ENCODE measurements at places on chromosomes 13 and 19.

GRCh38 chr13:79222427-79223205, 183.4 kb downstream of the RBM26 start:
- no peak for DNase-seq
- no peak overlapping the region for H3K27ac ChIP-seq
- H3K36me3 ChIP-seq, result no peaks in the 10 kb centered on the region
- no peak overlapping the region for H3K4me3 ChIP-seq

- H3K4me1 ChIP-seq, result no peaks in the 10 kb centered on the region
- no peaks in the 10 kb centered on the region for H3K36me3 ChIP-seq
- no peak overlapping the region for H3K27ac ChIP-seq
- DNase-seq, result no peak
Observed at GRCh38 chr13:44176173-44176572, 197.5 kb upstream of the SERP2 start.

DNA sequence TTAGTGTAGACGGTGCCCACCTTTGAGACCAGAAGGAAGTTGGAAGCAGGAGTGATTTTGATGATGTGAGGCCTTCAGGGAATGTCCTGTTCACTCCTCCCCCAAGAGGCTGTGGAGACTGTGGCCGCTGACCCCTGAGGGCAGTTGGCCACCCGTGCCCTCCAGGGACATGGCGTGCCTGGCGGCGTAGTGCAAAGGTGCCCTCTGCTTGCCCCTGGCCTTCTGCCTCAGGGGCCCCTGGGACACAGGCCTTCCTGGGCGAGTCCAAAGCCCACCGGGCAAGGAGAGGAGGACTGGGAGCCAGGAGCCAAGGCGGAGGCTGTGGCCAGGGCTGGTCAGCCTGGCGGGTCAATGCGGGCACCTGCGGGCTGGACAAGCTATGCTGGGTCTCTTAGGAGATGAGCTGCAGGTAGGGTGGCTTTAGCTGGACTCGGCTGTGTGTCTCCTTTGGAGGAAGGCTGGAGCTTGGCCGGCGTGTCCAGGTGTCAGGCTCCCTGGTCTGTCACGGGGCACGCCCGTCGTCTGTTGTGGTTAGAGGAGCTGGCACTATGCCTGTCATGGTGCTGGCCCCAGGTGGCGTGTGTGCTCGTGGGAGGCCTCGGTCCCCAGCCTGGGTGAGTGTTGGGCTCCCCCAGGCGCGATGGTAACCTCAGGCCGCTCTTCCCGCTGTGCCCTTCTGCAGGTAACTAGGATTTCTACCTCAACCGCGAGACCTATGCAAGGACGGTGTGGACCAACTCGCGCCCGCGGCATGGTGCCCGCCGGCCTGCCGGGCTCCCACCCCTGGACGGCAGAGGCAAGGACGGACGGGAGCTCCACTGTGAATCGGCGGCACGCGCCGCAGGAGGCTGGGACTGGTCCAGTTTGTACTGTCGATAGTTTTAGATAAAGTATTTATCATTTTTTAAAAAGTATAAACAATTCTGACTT, 6.8 kb downstream of the PLEKHJ1 start:
- H3K27me3 ChIP-seq, result no peaks in the 10 kb centered on the region
- H3K4me1 ChIP-seq, result peaks cover 17% of the 10 kb centered on the region
- peaks cover 94% of the 10 kb centered on the region for H3K36me3 ChIP-seq
- no peak overlapping the region for H3K4me3 ChIP-seq
- no peak for DNase-seq
- no peak overlapping the region for H3K27ac ChIP-seq

DNA sequence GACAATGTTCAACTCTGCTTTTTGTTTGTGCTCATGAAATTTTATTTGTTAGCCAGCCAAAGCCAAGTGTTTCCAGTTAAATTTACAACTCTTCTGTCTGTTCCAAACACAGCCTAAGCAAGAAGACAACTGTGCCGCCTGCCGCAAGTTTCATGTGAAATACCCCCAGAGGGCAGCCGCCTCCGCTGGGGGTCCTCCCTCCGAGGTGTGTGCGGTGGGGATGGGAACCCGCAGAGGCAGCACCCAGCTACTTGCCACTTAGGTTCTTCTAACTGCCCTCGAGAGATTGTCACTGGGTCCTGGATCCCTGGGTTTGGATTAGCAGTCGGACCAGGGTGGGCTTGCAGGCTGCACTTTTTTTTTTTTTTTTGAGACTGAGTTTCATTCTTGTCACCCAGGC, 28.5 kb downstream of the ATP11A start:
- no peaks in the 10 kb centered on the region for H3K36me3 ChIP-seq
- no peak for DNase-seq

DNA sequence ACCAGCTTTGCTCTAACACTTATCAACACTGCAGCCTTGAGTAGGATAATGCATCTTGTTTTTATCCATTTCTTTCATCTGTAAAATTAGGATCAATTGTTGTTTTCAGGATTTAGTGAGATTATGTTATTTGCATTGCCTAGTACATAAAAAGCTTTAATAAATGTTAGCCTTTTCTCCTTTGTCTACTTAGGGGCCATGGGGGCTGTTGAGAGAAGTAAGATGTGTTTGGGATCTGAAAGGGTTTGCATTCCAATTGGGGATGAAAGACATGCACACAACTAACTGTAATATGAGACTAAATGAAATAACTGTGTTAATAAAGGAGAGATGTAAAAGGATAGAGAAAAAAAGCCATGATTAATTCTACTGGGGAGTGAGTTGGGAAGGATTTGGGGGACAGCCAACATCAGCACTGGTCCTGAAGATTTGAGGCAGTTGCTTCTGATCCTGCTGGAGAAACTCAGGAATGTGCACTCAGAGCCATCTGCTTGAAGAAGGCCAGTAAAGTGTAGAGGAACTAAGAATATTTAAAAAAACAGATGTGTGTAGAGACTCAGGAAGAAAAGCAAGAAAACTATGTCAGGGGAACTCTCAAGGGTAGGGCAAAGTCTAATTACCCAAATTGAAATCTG, 236.3 kb downstream of the OLFM4 start:
- no peaks in the 10 kb centered on the region for H3K4me1 ChIP-seq
- no peak overlapping the region for H3K27ac ChIP-seq
- H3K4me3 ChIP-seq, result no peak overlapping the region
- no peak for DNase-seq
- no peaks in the 10 kb centered on the region for H3K27me3 ChIP-seq

GRCh38 chr13:36891752-36892151, 28.3 kb downstream of the SMAD9 start:
- H3K4me3 ChIP-seq, result no peak overlapping the region
- no peaks in the 10 kb centered on the region for H3K4me1 ChIP-seq
- no peak overlapping the region for H3K27ac ChIP-seq
- H3K27me3 ChIP-seq, result peaks cover 10% of the 10 kb centered on the region
- H3K36me3 ChIP-seq, result no peaks in the 10 kb centered on the region
- no peak for DNase-seq

DNA sequence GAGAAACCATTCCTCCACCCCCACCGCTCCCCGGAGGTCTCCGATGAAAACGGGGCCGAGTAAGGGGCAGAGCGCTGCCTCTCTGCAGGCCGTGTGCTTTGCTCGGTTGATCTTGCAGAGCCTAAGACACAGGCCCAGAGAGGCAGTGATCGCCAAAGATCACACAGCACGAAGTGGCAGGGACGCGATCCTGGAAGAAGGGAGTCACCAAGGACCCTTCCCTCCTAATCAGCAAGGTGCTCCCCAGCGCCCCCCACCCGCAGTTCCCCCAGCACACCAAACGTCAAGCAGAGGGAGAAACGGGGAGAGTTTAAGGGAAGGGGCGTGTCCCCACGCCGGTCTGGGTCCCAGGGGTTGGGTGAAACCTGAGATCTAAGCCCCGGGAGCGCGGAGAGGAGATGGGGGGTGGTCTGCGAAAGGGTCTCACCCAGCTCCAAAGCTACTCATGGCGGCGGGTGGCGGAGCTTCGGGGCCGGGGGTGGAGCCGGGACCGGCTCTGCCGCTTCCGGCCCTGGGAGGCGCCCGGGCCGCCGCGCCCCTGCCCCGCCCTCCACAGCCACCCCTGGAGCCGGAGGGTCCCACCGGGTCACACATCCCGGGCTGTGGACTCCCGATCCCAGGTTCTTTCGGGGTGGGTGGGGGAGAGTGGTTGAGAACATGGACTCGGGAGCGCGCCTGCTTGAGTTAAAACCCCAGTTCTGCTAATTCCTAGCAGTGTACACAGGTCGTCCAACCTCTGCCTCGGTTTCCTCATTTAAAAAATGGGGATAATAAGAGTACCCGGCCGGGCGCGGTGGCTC, at the start of gene EML2:
Gene EML2, minus strand, starts transcription at position 468 of the 800 bp plus-strand sequence. Its CDS starts 21 bp downstream, at position 447.
- peak within 1 kb of the TSS; percentile 73 for H3K4me3 ChIP-seq
- peak; percentile 83 for DNase-seq
- peak within 1 kb of the TSS; percentile 84 for H3K27ac ChIP-seq
- H3K4me1 ChIP-seq, result peaks cover 53% of the 10 kb centered on the region

Data from DND-41 (cell line).